RKO (cell line): ENCODE measurements at places on chromosomes 3 and 15.

DNA sequence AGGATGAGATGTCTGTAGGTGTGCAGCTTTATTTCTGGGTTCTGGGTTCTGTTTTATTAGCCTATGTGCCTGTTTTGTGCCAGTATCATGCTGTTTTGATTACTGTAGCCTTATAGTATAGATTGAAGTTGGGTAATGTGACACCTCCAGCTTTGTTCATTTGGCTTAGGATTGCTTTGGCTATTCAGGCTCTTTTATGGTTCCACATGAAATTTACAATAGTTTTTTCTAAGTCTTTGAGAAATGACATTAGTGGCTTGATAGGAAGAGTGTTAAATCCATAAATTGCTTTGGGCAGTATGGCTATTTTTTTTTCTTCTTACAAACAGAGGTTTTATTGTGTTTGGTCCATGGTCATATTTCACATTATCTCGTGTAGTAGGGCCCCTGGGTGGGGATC lies 285.8 kb upstream of the GADL1 start:
- DNase-seq, result no peak

- no peak for DNase-seq
These were observed 42.0 kb downstream of the CD86 start for GRCh38 chr3:122097141-122097540.

- peak; percentile 85 for DNase-seq
These were observed at the start of gene RHOV for GRCh38 chr15:40873694-40874561. RHOV (minus strand) TSS chr15:40874234; CDS start chr15:40874139, 95 bp downstream.

GRCh38 chr15:52005748-52006701 lies 13.0 kb upstream of the MAPK6 start:
- DNase-seq, result peak; percentile 63

DNA sequence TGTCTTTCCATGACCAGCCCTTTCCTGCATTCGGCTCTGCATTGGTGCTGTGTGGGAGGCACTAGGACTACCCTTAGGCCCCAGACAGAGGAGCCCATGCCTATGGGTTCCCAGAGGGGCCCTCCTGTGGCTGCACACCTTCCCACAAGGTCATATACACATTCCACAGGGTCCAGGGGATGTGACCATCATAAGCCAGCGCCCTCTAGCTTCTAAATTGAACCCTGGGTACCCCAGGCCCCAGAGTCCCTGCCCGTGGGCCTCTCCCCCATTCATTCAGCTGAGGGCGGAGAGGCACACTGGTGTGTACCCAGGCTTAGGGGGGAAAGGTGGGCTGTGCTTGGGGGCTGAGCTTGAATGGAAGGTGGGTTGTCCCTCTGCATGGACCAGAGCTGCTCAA lies 10.2 kb upstream of the SLC6A6 start:
- no peak for DNase-seq

DNA sequence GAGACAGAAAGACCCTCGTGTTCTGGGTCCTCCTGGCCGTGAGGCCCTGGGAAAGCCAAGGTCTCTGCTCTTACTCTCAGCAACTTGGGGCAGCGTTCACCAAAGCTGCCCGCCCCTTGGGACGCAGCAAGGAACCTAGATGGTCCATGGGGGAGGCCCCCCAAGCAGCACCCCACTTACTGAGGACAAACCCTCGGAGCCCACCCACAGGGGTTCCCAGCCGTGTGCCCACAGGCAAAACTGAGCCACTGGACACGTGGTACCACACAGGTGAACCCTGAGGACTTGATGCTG lies 166.2 kb upstream of the IQSEC1 start:
- DNase-seq, result no peak

DNA sequence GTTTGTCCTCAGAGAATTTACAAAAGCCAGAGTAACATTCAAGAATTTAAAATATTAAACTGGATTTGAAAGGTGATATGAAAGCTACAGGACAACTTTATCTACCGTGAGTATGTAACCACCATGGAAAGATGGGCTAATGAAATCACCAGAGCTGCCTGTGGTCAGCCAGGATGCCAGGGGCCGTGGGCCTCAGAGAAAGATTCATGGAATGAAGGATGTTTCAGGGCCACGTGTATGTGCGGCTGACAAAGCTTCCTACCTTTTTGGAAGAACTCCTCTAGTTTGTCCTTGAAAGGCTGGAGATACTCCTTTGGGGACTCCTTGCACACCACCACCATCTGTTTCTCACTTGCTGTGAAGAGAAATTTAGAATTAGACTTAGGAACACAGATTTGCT lies 138.9 kb downstream of the GREM1 start:
- DNase-seq, result no peak

DNA sequence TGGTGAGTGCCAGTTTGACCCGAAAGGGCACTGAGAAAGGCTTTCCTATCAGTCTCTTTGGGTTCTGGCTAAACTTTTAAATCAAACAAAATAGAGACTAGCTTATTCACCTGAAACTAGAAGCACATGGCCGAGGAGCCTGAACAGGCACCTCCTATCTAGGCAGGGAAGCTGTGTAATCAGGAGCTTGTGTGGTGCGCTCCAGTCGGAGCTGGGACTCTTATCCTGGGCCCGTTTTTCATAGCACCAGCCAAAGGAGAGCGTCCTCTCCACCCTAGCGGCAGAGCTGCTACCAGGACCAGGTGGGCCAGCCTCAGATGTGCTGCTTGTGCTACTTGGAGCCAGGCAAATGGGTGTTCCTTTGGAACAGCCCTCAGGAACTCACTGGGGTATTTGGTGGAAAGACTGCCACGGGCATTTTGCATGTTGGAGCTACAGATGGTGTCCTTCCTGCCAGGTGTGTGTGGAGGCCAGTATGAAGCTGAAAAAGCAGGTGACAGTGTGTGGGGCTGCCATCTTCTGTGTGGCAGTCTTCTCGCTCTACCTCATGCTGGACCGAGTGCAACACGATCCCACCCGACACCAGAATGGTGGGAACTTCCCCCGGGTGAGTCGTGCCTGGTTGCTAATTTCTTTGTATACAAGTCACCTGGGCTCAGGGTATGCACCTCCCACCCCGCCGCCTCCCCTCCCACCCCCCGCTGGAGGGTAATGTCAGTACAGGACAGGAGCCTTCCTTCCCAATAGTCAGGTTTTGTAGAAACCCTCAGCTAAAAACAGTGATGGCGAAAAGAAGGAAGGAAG lies 833 bp downstream of the MAN2A2 start:
- DNase-seq, result peak; percentile 47

GRCh38 chr3:35643495-35643894 lies 4.2 kb downstream of the ARPP21 start:
- no peak for DNase-seq

- peak; percentile 89 for DNase-seq
These were observed 45.2 kb downstream of the ATP2B2 start for GRCh38 chr3:10459954-10460754.

- no peak for DNase-seq
These were observed 149.6 kb downstream of the OPA1 start for GRCh38 chr3:193742628-193743027.

- no peak for DNase-seq
These were observed 15.6 kb downstream of the B4GALT4 start for GRCh38 chr3:119225121-119225520.

DNA sequence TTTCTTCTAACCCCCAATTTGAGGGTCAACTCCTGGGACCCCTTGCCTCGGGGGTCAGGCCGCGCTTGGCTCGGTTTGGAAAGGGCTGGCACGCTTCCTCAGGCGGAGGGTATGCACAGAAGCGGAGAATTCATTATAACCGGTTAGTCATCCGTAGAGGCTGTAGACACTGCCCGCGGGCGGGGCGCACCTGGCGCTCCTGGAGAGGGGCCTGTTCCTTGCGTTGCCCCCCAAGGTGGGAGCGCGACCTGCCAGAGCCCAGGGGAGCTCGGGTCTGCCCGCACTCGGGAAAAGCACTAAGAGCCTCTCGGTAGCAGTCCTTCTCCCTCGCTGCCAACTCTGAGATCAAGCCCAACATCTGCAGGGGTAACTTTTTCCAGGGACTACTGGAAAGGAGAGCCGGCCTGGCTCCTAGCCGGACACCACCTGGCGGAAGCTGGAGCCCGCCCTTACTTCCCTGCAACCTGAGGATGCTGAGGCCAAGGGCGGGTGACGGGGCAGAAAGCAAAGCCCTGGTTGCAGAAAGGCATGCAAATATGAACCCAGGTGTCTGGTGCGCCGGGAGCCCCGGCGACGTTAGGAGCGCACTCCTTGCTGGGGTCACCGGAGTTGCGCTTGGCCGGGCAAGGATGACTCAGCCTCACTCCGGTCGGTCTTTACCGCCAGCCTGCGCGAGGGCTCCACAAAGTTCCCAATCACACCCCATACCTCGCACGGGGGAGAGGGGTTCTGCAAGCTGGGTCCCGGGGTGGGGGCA lies 1.5 kb upstream of the CACNA2D3 start:
- DNase-seq, result no peak

DNA sequence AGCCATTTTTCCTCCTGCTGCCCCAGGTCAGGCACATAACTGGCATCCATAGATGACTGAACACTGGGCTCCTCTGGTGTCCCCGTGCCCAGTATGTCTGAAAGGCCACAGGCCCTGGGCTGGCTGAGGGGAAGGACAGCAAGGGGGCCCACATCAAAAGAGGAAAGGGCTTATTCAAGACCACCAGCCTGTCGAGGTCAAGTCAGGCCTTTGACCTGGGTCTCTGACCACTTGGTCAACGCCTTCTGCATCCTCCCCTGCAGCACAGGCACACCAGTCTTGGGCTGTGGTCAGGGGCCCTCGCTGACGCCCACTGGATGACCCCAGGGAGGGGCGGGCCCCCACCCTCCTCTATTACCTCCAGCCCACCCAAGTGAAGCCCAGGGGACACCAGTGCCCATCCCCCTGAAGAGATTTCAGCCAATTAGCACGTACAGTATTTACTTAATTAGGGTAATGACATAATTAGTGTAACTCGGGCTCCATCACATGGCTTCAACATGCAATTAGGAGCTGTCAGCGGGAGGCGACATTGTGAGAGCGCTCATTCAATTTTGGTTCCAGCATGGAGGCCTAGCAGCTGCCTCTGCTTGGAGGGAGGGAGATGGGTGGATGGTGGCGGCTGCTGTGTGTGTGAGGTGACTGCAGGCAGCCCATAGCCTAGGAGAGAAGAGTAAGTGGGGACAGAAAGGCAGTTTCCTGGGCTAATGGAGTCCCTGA lies 13.5 kb upstream of the DNAH1 start:
- DNase-seq, result no peak

- DNase-seq, result no peak
These were observed 70.3 kb downstream of the NUP210 start for GRCh38 chr3:13349823-13350222.

DNA sequence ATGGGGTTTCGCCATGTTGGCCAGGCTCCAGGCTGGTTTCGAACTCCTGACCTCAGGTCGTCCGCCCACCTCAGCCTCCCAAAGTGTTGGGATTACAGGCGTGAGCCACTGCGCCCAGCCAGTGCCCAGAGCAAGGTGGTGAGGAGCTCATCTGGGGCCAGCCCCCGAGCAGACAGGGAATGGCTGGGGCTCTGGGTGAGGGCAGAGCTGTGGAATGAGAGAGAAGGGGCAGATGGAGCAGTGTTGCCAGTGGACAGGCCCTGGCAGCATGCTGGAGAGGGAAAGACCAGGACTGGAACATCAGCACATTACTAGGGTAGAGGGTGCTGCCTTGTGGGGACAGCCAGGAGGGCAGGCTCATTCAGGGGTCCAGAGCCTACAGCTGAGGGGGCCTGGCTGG lies 37.1 kb upstream of the LIMD1 start:
- no peak for DNase-seq

DNA sequence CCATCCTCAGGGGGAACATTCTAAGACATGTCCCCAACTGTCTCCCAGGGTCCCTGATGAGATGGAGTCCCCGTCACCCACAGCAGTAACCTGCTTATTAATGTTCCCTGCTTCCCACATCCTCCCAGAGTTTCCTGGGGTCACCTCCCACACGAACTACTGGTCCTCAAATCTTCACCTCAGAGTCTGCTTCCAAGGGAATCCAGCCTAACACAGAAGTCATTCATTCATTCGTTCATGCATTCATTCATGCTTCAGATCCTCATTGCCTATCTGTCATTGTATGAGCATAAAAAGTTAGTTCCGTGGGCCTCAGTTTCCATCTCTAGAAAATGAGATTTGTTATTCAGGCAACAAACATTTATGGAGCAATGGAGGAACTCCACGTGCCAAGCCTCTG lies 516.2 kb downstream of the SHQ1 start:
- no peak for DNase-seq

DNA sequence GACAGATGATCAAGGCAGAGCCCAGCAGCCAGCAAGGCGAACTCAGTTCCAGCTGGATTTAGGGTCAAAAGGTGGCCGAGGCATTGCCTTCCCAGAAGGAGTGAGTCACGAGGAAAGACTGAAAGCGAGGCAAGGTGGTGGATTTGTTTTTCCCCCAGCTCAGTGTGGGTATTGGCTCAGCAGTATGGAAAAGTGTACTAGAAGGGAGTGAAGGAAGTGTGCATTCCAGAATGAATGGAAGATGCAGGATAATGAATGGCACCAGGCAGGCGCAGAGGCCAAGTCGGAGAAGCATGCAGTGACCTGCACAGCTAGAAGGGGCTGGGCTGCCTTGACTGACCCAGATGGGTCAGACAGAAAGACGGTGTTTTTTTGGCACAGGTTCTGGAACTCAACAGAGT lies 46.3 kb downstream of the FOXP1 start:
- no peak for DNase-seq

- no peak for DNase-seq
These were observed 23.2 kb upstream of the CMSS1 start for GRCh38 chr3:99794485-99794884.

GRCh38 chr3:30895329-30895728 lies 868 bp upstream of the GADL1 start:
- no peak for DNase-seq

DNA sequence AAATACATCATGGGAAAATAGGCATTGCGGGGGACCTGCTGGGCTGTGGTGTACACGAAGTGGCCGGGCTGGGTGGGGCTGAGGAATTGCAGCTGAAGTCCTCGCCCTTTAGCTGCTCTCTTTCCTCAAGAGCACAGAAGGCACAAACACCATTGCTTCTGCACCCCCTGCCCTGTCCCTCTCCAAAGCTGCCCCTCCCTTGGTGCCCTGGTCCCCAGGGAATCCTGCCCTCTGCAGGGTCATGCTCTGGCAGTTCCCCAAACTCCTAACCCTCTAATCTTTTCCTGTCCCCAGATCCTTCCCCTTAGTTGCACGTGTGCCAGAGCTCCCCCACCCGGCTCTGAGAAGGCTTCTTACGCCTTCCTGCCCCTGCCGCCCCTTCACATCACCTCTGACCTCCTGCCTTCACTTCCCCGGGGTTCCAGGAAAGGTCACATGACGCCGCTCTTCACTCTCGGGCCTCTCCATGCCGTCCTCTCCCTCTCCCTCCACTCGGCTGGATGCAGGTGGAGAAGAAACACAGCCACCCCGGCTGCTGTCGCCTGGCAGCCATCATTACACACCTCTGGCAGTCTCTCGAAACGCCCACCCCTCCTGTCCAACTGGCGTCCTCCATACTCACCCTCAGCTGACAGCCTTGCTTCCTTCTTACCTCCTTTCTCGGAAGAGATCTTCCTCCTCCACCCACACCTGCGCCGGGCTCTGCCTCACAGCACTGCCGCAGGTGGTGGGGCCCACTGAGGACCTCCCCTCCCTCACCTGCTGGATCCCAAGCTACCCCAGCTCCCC lies 6.9 kb upstream of the PCSK6 start:
- DNase-seq, result no peak
